Lung (tissue), 17 donors: ENCODE measurements at places on chromosomes 3 and 15. TPM values are rescaled to one million over a fixed set of nuclear protein-coding genes. Genes with fewer than 3 reads are reported as not detected.

OR4F6 gene
- polyA plus RNA-seq = not detected

CSTA gene
- 52.5 TPM for polyA plus RNA-seq

DYNLT2B gene
- polyA plus RNA-seq = 14.7 TPM

LSM3 gene
- 9.9 TPM for polyA plus RNA-seq

CKMT1B gene
- polyA plus RNA-seq = 2.6 TPM

LYSMD2 gene
- 17.4 TPM for polyA plus RNA-seq
